ENCODE measurements at places on chromosomes 16 and 17.

GRCh38 chr16:1082266-1082951 is 9.9 kb downstream of the SSTR5 start:
- DNase-seq, result no peak

DNA sequence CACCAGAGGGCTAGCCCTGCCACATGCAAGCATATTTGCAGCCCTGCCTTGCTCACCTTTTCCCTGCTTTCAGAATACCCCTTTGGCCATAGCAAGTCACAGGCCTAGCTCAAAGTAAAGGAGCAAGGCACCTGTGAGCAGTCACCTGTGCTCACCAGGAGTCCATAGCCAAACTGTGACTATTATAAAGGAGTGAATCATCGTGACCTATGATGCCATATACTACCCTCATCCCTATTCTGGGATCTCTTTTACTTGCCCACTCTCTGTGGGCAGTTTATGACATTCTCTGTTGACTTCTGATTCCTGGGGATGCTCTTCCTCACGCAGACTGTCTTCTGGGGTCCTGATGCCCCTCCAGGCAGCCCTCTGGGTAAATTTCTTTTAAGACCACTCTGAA is 200.5 kb upstream of the NLRP1 start:
- DNase-seq, result no peak

- DNase-seq, result no peak
These were observed 44.9 kb upstream of the RBFOX3 start for GRCh38 chr17:79655672-79656290.

DNA sequence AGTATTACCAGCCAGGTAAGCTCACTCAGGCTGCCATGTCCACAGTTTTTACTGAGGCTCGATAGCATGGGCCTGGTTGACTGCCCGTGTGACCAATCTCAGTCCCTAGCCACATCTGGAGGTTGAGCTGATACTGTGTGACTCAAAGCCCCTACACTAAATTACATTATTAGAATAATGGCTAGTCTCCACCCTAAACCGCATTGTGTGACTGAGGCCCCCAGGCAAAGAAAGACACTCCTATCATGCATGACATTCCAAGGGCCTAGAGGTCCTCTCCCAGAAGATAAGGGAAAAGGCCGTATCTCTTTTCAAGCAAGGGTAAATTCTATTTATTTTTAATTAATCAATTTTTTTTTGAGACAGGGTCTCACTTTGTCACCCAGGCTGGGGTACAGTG is 505.3 kb downstream of the HAPSTR1 start:
- no peak for DNase-seq

DNA sequence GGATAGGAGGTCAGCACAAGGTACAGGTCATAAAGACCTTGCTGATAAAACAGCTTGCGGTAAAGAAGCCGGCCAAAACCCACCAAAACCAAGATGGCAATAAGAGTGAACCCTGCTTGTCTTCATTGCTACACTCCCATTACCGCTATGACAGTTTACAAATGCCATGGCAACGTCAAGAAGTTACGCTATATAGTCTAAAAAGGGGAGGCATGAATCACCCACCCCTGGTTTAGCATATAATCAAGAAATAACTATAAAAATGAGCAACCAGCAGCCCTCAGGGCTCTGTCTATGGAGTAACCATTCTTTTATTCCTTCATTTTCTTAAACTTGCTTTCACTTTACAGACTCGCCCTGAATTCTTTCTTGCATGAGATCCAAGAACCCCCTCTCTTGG is 1.0 kb upstream of the HSBP1 start:
- DNase-seq, result no peak

DNA sequence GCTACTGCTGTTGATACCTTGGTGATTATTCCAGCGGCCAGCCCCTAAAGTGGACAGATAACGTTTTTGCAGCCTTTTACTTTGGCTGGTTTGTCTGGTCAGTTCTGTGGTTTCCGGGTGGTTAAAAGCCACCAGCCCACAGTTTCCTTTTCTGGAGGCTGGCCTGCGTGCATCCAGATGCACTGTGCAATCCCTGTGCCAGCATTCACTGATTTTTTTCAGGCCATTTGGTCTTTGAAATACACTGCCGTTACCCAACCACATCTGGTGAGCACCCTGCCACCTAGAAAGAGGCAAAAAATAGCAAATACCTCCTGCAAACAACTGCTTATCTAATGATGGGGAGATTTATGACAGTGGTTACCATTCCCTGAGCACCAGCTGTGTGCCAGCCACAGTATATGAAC is 797 bp downstream of the NUDT7 start:
- DNase-seq, result no peak

DNA sequence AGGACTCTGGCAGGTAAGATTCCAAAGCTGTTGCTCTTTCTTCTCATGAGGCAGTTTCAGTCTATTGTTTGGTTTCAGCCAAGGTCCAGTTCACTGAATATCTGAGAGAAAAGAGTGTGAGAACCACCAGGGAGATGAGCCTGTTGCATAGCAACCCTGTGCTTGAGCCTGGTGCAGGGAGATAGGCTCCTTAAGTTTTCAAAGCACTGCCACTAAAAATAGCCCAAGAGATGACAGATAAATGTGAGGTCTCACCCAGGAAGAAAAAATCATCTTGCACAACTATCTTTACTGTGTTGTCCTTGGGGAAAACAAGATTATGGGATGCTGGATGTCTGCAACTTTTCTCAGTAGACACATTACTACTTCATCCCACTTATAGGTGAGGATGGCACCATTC is 26.2 kb upstream of the NUDT7 start:
- DNase-seq, result no peak

GRCh38 chr16:57938936-57939871 is 31.7 kb downstream of the CNGB1 start:
- no peak for DNase-seq

- DNase-seq, result no peak
These were observed 3.7 kb downstream of the STARD3 start for GRCh38 chr17:39640591-39641031.

DNA sequence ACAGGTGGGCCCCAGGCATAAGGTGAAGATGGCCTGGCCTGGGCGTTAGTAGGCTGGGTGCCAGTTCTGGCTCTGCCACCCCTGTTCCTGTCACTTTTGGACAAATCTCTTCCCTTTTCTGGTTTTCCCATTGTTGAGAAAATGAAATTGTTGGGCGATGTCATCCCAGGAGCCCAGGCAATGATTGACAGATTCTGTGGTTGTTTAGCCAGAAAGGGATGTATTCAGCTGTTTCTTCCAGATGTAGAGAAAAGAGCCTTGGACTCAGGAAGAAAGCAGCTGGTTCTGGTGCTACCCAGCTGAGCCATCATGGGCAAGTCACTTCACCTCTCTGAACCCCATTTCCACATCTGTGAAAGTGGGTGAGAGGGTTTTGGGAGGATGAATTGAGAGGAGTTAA is 60.1 kb upstream of the MRTFB start:
- DNase-seq, result no peak

- DNase-seq, result no peak
These were observed 18.3 kb downstream of the NT5M start for GRCh38 chr17:17321356-17322025.

GRCh38 chr16:21169249-21169981 is 10.9 kb downstream of the LDAF1 start:
- no peak for DNase-seq

- DNase-seq, result no peak
These were observed 61.6 kb downstream of the PITPNC1 start for GRCh38 chr17:67438667-67439066.

Measured in GM13976 (cell line).